ENCODE measurements at places on chromosomes 1 and 21.

DNA sequence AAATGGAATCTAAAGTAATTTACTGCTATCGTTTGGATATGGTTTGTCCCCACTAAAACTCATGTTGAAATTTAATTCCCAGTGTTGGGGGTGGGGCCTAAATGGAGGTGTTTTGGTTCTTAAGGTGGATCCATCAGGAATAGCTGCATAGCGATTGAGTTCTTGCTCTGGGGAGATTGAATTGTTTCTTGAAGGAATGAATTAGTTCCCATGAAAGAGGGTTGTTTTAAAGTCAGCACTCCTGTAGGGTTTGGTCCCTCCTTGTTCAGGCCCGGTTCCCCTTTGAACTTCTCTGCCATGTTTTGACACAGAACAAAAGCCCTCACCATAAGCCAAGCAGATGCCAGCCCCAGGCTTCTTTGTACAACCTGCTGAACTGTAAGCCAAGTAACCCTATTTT lies 170.9 kb downstream of the COL11A1 start:
- DNase-seq: no peak

DNA sequence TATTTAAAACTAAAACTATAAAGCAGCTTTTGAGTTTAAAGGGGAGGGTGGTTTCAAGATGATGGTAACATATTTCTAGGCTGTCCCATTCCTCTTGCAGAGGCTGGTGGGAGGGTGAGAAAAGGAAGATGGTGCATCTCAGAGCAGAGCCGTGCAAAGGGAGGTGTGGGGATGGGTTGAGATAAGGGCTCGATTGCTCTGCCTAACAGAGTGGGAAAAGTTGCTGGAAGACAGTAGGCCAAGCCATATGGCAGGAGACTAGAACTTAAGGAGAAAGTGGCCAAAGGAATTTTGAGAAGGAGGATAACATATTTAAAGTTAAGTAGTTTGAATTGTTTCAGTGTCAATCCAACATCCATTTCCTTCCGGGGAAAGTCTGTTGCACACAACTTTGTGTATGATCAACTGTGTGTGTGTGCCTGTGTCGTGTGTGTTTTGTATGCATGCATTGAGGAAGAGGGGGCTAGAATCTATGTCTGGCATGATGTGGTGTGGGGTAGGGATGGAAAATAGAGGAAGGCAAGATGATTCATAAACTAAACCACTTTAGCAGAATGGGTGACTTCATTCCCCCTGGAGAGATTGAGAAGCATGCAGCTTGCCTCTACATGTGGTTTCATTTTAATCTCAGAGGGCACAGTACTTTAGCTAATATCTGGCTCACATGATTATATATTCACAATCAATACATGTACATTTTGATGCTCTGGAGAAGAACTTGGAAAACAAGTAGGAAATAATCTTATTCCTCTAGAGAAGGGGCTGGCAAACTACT lies 145.0 kb upstream of the DNAH14 start:
- peak; percentile 84 for DNase-seq

GRCh38 chr1:24903560-24903954 lies 26.5 kb downstream of the RUNX3 start:
- no peak for DNase-seq

DNA sequence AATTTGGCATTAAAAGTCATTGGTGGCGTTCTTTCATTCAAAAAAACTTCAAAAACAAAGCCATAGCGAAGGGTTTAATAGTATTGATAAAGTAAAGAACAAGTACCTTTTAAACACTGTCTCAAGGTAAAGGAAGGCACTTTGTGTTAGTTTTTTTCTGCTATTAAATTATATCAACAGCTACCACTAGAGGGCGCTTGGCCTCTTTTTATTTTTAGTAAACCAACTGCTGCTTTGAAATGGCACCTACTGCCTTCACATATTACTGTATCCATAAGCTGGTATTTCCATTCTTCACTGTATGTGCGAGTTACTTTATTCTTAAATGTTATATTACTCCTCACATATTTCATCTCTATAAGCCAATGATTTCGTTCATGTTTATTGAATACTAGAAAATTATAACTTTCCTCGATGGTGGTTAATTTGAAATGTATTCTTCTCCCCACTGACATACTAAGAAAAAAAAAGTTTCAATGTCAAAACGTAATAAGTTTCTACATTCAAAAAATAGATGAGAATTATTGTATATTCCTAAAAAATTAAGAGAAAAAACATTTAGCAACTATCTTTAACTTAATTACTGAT lies 125.7 kb upstream of the CXADR start:
- DNase-seq: peak; percentile 51

GRCh38 chr1:184553845-184554244 lies 167.0 kb downstream of the C1orf21 start:
- no peak for DNase-seq

DNA sequence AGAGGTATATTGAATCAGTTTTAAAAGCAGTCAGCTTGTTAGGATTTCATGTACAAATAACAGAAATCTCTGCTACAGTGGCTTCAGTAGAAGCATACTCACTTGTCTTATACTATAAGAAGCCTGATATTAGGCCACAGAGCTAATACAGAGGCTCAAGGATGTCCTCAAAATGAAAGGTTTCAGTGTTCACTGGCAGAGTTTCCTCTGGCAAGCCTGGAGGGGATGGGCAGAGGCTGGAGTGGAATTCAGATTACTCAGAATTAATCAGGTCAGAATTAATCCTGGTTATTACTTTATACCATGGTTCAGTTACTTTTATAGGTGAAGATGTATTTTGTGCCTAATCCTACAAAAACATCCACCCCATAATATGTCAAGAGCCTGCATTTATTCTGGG lies 520.5 kb downstream of the USP25 start:
- DNase-seq: no peak

- peak; percentile 94 for DNase-seq
These were observed 41.3 kb upstream of the TACSTD2 start for GRCh38 chr1:58618303-58618702.

GRCh38 chr1:205348554-205349487 lies 7.9 kb downstream of the KLHDC8A start:
- no peak for DNase-seq

- DNase-seq: no peak
These were observed 6.3 kb downstream of the MORN1 start for GRCh38 chr1:2384941-2385481.

DNA sequence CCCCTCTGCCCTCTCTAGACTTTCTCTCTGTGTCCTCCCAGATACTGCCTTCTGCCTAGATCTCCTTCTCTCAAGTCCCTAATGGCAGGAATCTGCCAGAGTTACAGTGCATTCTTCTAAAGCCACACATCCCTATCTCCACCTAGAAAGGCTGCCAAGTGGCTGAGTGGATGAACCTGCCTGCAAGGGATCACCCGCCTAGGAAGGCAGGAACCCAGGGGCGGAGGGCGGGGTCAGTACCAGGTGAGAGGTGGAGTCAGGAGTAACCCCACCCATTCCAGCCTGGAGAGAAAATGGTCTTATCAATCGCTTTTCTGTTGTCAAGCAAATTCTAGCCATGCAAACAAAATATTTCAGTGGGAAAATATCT lies 60.8 kb downstream of the BCAR3 start:
- peak; percentile 73 for DNase-seq

DNA sequence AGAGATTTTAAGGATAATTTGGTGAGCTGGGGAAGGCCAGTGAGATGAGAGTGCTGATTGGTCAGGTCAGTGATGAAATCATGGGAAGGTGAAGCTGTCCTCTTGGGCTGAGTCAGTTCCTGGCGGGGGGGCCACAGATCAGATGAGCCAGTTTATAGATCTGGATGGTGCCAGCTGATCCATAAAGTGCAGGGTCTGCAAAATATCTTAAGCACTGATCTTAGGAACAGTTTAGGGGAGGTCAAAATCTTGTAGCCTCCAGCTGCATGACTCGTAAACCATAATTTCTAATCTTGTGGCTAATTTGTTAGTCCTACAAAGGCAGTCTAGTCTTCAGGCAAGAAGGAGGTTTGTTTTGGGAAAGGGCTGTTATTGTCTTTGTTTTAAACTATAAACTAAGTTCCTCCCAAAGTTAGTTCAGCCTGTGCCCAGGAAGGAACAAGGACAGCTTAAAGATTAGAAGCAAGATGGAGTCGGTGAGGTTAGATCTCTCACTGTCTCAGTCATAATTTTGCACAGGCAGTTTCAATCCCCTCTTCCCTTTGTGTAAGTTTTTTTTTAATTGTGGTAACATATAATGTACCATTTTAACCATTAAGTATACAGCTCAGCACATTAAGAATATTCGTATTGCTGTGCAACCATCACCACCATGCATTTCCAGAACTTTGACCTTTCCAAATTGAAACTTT lies 39.4 kb downstream of the PTAFR start:
- DNase-seq: no peak

GRCh38 chr1:116372191-116372590 lies 853 bp upstream of the ATP1A1 start:
- no peak for DNase-seq

DNA sequence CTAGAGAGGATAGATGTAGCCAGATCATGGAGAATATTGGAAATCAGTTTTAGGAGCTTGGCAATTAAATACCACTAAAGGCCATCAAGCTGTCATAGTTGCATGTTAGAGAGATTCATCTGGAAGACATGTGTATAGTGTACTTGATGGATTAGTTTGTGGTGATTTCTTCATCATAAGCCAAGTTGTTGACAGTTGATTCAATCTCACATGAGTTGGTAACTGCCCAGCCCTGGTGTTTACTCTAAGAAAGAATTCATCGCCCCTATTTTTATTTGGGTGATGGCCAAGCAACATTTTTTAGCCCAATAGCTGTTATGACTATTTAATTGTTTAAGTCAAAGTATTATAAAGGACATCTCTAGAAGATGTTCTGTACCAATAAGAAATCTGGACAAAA lies 737.6 kb downstream of the PLA2G4A start:
- DNase-seq: no peak

- DNase-seq: no peak
These were observed 411.6 kb downstream of the SMYD3 start for GRCh38 chr1:246095443-246095842.

DNA sequence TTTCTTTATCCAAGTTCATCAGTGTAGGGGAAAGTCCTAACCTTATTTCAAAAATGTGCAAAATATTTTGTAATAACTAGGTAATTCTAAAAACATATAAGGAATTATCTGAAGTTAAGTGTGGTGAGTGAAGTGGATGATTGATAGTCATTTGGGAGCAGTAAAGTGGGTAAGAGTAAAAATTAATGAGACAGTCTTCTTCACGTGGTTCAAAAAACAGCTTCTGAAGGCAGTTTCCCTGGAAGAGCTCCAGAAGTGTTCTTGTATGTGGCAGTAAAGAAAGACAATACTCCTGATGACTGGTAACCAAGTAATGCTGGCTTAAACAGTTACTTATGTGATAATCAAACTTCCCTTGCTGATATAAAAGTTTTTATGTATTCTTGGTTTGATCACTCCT lies 50.3 kb downstream of the LEPR start:
- DNase-seq: peak; percentile 14

DNA sequence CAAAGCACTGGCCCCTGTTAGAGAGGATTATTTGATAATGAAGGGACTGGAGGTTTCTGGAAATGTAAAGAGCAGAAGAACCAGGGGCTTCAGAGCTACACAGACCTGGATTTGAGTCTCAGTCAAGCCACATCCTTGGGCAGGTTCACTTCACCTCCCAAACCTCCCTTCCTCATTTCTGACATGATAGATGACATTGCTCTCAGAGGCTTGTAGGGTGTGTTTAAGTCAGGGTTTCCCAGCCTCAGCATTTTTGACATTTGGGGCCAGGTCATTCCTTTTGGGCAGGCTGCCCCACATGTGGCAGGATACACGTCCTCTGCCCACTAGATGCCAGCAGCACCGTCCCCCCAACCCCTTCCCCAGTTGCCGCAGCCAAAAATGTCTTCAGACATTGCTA lies 474.6 kb downstream of the MATN1 start:
- DNase-seq: no peak

DNA sequence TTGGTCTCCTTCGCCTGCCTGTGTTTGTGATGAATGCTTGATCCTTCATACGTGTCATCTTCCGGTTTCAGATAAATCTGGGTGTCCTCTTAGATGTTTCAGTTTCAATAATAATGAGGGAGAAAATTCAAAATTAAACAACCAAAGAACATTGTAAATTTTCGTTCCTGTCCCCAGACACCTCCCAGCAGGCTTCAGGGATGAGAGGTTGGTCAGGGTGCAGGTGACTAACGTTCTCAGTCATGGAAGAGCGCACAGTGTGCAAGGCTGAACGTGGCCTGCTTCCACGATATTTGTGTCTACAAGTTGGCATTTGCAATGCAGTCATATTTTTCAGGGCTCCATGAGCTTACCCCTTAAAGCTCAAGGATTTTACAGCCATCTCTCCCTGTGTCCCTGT lies 147.1 kb upstream of the ARHGEF16 start:
- DNase-seq: no peak

- DNase-seq: no peak
These were observed 66.2 kb downstream of the SYT6 start for GRCh38 chr1:114087495-114087894.

DNA sequence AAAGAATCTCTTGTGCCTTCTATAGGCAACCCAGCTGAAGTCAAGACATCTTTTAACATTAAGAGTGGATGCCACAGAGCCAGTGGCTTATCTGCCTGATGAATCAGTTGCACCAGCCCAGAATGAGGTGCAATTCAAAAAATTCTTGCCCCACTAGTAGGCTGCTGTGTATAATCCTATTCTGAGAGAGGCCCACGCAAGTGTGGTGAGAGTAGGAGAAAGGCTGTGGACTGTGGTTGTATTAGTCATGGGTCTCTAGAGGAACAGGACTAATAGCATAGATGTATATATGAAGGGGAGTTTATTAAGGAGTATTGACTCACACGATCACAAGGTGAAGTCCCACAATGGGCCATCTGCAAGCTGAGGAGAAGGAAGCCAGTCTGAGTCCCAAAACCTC lies 216.4 kb downstream of the LTN1 start:
- DNase-seq: peak; percentile 75

GRCh38 chr1:197725044-197725443 lies 50.2 kb downstream of the DENND1B start:
- peak; percentile 15 for DNase-seq

DNA sequence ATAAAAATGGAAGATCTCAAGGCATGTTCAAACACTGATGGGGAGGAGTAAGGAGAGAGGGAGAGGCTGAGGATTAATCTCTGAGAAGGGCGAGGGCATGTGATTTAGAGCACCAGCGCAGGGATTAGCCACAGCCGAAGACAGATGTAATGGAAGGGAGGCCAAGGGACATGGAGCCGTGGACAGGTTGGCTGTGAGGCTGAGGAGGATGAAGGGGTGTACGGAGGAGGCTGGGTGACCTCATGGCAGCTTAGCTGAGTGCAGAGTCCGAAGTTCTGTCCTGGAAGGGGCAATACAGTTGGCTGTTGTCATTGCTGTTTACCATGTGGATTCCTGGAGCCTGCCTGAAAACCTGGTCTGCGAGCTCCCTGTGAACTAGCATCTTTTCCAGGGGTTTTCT lies 342.8 kb downstream of the RPS6KC1 start:
- DNase-seq: no peak

DNA sequence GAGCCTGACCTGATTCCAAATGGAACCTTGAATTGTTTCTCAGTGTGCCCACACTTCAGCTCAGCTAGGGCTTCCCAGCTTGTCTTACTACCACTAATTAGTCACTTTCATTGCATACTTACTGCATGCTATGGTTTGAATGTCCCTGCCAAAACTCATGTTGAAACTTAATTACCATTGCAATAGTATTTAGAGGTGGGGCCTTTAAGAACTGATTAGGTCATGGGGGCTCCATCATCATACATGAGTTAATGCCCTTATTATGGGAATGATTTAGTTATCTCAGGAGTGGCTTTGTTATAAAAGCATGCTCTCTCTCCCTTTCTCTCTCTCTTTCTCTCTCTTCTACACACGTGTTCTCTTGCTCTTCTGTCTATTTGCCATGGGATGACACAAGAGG lies 68.3 kb downstream of the NENF start:
- no peak for DNase-seq
